Stimulated activated CD4-positive, alpha-beta T cell treated with anti-CD3 and anti-CD28 coated beads, Interleukin-15, amount 100 ng/mL, for 1 hour (primary cell): ENCODE measurements at places on chromosomes 6 and 20.

DNA sequence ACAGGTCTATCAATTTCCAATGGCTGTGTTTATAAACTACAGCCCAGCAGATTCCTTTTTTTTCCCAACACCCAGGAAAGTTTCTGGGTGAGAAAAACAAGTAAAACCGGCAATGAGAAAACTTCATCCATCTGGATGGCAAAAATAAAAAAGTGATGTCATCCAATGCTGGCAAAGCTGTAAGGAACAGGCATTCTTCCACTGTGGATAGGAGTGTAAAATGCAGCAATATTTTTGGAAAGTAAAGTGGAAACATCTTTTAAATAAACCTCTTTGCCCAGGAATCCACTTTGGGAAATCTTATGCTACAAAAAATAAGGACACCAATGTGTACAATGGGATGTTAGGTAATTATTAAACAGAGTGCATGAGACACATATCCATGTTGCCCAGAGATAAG, 102.1 kb upstream of the NT5E start:
- DNase-seq = no peak

DNA sequence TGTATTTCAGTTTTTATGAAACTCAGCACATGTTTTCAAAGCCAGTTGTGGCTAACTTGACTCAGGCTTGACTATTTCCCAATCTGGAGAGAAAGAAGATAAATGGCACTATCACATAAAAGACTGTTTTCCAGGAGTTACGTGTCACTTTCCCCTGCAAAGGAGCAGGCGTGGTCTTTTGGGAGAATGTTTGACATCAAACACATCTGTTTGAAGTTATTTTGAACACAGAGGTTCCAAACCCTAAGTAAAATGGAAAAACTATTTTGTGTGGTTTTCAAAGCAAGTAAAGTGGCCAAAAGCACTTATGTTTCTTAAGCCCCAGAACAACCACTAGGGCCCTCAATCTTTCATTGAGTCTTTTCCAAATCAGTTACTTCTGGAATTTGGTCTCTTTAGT, 89.7 kb downstream of the FOXF2 start:
- DNase-seq = no peak

DNA sequence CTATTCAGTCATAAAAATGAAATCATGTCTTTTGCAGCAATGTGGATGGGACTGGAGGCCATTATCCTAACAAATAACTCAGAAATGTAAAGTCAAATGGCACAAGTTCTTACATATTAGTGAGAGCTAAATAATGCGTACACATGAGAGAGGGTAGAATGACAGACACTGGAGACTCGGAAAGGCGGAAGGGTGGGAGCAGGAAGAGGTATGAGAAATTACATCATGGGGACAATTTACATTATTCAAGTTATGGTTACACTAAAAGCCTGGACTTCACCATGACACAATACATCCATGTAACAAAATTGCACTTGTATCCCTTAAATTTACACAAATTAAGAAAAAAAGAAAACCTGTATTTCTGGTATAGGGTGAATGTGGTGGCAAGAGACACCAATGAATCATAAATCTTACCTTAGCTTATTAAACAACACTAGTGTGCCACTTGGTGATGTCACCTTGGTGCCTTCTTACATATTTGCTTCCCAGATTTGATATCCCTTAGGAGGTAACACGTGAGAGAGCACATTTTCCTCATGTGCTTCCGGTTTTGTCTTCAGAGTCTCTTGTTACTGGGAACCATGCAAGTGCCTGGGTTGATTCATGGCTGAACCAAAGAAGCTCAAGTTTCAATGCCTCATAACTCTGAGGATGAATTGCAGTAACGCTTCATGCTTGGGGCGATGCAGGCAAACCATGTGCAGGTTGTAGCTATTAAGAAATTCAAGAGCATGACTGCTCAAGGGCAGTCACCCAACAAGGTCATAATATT, 84.6 kb downstream of the DCDC2 start:
- DNase-seq = no peak

- DNase-seq = no peak
Measured at GRCh38 chr6:35028781-35029769, 112.1 kb downstream of the TCP11 start.

DNA sequence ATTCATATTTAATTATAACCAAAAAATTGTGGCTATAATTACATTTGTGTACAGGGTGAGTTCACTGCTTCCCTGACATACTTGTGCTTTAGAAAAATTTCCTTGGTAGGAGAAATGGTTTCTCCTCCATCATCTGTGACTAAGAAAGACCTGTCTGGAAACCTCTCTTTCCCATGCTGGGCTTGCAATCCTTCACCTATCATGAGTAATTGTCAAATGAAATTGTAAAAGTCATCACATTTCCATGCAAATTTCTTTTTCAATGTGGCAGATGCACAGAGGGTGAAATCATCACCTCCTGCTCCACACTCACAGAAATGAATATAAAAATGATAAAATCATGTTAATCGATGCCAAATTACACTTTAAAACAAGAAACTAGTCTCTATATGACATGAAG, 1.5 kb upstream of the SIRPB1 start:
- DNase-seq = no peak

GRCh38 chr20:17557675-17558006, 12.2 kb upstream of the DSTN start:
- DNase-seq = no peak

DNA sequence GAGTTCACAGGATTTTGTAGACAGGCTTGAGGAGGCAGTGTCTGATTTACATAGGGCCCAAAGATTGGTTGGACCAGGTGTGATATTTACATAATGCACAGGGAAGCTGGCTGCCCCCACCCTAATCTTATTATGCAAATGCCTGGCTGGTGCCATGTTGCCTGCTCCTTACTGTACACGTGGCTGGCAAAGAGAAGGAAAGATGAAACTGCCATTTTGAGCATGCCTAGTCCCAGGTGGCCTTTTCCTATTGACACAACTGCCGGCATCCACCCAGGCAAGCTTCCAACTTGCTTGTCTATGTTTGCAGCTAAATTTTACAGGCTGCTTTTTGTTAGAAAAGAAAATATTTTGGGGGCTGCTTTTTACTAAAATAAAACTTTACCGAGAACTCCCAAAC, 174.6 kb downstream of the LMBRD1 start:
- DNase-seq = no peak

- no peak for DNase-seq
Measured at GRCh38 chr20:13029687-13030375, 21.1 kb downstream of the SPTLC3 start.

DNA sequence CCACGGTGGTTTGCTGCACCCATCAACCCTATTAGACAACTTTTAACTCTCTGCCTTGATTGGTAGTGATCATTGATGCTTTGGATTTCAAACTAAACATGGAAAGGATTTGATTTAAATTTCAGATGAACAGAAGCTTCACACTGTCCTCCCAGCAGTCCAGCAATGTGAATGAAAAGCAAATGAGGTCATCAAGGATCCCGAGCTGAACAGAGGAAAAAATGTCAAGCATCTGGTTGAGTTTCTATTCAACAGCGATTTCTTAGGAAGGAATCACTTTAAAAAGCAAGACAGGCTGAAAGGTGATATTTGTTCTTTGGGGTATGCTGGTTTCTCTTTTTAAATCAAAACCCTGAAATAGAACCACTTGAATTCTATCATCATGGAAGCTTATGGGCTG, 10.6 kb upstream of the SAMD3 start:
- DNase-seq = no peak

- no peak for DNase-seq
Measured at GRCh38 chr6:164066335-164066734, 651.8 kb downstream of the QKI start.

GRCh38 chr20:24823176-24823784, 125.8 kb upstream of the CST7 start:
- DNase-seq = no peak

DNA sequence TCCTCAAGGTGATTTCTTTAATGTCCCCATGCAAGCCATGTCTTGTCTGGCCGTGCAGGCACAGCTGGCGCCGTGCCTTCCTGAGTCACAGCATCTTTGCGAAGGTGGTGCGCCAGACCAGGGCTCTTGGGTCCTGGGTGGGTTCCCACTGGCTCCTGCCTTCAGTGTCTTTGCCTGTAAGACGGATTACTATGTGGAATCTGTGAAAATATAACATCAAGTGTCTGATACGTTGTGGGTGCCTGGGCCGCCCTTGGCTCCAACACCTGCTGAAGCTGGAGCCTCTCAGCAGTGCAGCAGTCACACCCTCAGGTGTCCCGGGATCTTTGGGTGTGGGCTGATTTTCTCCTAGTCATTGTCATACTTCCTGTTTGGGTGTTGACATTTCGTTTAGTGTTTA, 3.2 kb downstream of the OSBPL2 start:
- DNase-seq = no peak

- DNase-seq = peak; percentile 54
Measured at GRCh38 chr6:158653577-158654354, 3.9 kb downstream of the SYTL3 start.

GRCh38 chr20:53171065-53171464, 198.9 kb downstream of the TSHZ2 start:
- DNase-seq = no peak

- no peak for DNase-seq
Measured at GRCh38 chr20:58531657-58532056, 16.5 kb upstream of the APCDD1L start.

DNA sequence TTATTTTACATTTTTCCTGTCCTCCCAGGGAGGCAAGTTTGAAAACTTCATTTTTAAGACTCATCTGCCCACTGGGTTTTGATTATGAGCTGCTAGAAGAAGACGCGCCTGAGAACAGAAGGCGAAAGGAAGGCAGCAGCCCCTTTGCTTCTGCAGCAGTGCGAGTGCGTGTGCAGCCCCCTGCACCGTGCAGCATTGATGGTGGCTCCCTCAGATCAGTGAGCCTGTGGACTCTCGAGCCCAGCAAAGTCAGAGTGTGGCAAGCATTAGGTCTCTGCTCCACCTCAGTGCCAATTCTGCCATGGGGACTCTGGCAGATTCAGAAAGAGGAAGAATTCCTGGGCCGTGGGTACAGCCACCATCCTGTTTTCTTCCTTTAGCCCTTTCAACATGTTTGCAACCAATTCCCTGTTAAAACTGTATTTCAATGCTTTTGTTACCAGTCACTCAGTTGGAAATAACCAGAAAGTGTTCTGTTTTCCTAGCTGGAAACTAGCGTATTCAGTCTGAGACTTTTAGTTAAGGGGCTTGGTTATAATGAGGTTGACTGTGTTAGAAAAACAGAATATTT, 134.8 kb upstream of the OGFRL1 start:
- no peak for DNase-seq

DNA sequence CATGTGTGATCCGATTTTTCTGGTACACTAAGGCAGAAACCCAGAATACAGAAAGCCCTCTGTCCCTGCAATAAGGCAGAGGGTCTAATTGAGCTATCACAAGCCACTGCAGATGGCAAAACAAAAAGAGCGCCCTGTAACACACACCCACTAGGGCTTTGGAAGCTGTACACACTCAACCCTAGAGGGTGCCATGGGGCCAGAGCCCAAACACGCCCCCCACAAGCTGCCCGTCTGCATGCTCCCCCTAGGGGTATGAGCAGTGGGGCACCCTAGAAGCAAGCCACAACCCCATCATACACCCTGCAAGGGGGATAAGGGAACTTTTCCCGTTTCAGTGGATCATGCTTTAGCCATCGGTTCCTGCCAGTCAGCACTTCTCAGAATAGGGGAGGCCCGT, 62.2 kb upstream of the PDE10A start:
- DNase-seq = no peak

DNA sequence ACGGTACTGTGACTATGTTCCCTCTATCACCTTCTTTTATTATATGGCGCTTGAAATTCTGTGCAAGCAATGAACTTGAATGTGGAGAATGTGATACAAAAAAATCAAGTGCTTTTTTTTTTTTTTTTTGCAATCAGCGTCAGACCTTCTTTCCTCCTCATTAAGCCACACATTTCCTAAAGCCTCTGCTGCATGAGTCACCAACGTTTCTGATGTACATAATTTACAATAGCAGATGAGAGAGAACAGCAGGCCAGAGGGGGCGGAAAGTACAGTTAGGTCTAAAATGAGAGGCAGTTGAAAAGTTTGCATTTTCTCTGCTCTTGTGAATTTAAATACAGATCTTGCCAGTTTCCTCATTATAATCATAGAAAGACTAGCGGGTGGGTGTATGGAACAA, 114.6 kb upstream of the RIPOR2 start:
- DNase-seq = peak; percentile 17

DNA sequence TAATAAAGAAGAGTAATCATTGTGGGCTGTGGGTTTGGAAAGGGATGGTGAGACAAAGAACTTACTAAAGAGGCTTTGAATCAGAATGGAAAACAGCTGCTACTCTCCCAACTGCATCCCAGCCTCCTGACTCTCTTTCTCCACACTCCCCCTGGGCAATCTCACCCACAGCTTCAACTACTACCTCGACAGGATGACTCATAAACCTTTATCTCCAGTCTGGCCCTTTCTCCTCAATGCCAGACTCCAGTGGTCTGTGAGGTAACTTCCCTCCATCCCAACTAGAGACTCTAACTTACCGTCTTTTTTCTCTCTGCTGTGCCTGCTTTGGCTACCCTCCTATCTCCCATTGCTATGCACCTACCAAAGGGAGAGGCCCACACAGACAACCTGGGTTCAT, 135.3 kb upstream of the RREB1 start:
- no peak for DNase-seq

- DNase-seq = no peak
Measured at GRCh38 chr6:2979819-2980464, 8.6 kb upstream of the SERPINB6 start.

- DNase-seq = no peak
Measured at GRCh38 chr6:135496800-135497411, 634 bp downstream of the AHI1 start.

GRCh38 chr20:23118144-23118543, 32.0 kb upstream of the CD93 start:
- DNase-seq = no peak

DNA sequence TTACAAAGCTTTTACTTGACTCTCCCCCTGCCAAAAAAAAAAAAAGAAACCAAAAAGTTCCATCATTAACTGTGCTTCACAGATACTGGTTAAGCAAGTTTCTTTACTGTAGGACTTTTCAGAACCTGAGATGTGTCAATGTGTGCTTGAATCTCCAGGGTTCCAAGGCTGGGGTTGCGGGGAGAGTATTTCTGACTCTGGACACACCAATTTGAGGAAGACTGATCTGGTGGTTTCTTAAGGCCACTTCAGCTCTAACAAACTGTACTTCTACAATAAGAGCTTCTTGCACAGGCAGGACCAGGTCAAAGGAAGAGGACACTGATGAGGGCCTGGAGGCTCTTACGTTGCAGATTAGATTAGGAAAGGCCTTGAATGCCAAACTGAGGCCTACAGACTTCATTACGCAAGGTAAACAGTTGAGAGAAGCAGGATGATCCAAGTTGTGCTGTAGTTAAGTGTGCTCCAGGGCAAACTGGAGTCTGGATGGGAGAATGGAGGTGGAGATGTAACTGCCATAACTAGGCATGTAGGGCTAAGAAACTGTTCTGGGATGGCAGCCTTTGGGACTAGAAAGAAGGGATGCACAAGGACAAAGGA, 24.4 kb downstream of the COMMD7 start:
- DNase-seq = no peak

GRCh38 chr6:106170030-106170791, 84.1 kb downstream of the PRDM1 start:
- DNase-seq = no peak
